Stimulated activated CD8-positive, alpha-beta memory T cell treated with anti-CD3 and anti-CD28 coated beads, Interleukin-12 subunit alpha, Interleukin-12 subunit beta, amount 100 ng/mL, for 4 hours (primary cell): ENCODE measurements at places on chromosomes 11 and 22.
A peak's percentile ranks its signal among the peaks of the same experiment; 100 is the strongest.

- DNase-seq, result no peak
Measured at GRCh38 chr11:134779179-134779578, 367.1 kb upstream of the B3GAT1 start.

DNA sequence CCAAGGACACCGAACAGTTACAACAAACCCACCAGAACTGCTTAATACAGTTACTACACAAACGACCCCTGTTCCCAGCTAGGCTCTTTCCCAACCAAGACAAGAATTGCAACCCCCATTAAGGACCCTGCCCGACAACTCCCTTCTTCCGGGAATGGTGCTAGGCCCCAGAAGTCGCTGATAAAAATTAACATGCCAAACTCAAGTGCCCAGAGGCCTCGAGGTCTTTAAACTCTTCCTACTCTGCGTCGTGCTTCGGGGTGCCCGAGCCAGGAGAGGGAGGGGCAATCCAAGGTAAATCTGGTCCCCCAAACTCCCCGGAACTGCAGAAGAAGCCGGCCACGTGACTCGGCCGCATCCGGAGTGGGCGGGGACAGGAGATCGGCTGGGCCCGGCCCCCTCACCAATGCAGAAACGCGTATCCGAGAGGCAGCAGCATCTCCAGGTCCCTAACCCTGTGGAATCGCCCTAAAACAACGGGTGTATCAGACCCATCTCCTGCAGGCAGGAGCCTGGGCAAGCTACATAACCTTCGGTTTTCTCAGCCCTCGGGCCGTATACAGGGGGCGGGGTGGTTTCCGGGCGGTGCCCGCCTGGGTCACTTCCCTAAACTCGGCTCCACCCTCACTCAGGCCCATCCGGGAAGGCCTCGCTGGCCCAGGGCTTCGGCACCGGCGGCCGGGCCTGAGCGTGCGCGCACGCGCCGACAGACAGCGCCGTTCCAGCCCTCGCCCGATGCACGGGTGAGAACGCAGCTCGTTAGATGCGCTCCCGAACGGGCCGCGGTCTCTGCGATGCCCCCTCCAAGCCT lies 1.1 kb downstream of the CFL1 start:
- peak; percentile 71 for DNase-seq

DNA sequence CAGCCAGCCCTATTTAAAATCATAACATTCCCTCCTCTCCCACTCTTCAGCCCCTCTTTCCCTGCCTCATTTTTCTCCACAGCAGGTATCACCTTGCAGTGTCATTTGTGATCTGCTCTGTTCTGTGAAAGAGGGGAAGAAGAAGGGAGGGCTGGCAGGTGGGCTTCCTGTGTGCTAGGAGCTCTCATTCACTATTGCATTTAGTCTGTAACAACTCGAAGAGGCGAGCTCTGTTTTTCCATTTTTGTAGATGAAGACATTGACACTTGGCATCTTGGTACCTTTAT lies 52.1 kb upstream of the CRYBB3 start:
- DNase-seq, result no peak

- DNase-seq, result no peak
Measured at GRCh38 chr22:27842201-27842600, 40.6 kb upstream of the MN1 start.

GRCh38 chr22:38403812-38404211 lies 51.2 kb downstream of the KCNJ4 start:
- DNase-seq, result no peak

- DNase-seq, result no peak
Measured at GRCh38 chr11:89181111-89181510, 3.4 kb downstream of the TYR start.

DNA sequence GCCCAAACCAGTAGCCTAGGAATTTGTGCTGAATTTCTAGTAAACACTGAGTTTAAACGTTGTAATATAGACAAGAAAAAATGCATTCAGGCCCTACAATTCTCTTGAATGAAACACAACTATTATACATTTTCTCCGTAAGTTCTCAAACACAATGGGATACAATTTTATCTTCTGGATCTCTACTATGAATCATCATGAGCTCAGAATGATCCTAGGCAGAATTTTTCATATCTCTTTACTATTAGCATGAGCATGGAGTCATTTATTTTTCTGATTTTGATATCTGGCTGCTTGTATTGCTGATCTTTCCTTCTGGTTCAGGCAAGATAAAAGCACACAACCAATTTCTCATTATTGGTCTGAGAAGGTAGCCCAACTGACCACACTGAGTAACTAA lies 1123.4 kb upstream of the RAG2 start:
- DNase-seq, result no peak

DNA sequence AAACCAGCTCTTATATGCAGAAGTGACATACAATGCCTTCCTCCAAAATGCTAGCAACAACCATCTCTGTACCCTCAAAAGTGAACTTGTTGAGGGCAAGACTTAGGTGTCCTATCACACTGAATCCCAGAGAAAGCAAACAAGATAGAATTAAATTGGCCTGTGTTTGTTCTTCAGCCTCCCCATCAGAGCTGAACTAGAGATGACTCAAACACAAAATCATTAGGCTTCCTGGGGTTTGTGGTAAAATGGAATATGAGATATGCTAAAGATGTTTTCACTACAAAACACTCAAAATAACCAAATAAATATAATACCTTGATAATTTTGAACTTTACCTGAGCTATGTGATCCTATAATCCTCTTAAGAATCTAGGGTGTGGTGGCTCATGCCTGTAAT lies 31.6 kb downstream of the ZNF214 start:
- no peak for DNase-seq

DNA sequence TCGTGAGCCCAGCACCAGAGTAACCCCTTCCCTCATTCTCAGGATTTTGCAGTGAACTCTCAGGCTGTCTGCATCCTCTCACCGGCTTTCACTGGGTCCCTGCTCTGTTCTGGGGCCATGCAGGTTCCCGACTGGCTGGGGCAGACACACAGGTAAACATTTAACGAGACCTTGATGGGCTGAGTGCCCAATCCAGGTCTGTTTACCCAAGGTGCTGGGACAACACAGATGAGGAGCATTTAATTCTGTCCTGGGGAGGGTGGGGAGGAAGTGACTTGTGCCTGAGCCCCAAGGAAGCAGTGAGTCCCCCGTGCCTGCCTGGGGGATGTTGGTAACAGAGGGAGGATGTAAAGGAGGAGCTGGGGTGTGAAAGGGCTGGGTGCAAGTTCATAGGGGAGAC lies 4.4 kb downstream of the BIK start:
- DNase-seq, result no peak

DNA sequence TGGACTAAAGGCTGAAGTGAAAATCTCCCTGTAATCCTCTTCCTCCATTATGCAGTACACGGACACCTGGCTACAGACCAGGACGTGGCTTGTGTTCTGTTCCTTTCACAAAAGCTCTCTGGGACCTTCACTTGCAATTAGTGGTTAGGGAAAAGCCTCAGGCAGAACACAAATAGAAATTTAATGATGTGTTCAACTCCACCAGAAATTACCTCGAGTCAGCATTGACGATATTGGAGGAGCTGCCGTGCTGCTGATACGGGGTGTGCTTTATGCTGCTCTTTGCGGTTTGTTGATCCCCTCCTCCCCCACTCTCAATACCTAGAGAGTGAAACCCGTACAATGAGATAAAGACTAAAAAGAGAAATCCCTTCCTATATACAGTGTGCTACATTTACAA lies 48.9 kb downstream of the POLD3 start:
- no peak for DNase-seq

GRCh38 chr11:27313157-27313821 lies 49.7 kb downstream of the CCDC34 start:
- no peak for DNase-seq

- DNase-seq, result no peak
Measured at GRCh38 chr11:60991457-60991856, 20.0 kb downstream of the CD6 start.

DNA sequence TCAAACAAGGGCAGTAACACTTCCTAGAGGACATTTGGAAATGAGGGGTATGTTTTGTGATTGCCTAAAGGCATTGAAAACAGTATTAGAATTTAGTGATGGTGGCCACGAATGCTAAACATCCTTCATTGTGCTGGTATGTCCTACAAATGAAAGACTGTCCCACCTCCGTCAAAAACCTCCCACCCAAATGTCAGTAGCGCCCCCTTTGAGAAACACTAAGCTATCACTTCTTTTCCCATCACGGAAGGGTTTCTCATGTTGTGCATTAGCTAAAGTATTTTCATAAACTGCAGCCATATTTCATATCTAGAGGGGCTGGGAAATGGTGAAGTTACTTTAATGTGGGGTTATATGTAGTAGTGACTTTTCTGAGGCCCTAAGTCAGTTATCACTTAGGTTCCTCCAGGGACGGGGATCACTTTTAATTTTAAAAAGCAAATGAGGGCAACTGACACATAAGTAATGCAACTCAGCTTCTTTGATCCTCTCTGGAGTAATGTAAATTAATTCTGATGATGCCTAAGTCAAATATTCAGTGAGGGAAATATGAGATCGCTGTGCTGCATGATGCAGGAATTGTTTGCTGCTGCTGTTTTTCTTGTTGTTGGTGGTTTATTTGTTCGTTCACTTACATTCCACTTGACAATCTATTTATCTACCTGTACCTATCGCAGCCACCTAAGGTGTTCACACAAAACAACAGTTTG lies 1403.4 kb upstream of the TENM4 start:
- no peak for DNase-seq

DNA sequence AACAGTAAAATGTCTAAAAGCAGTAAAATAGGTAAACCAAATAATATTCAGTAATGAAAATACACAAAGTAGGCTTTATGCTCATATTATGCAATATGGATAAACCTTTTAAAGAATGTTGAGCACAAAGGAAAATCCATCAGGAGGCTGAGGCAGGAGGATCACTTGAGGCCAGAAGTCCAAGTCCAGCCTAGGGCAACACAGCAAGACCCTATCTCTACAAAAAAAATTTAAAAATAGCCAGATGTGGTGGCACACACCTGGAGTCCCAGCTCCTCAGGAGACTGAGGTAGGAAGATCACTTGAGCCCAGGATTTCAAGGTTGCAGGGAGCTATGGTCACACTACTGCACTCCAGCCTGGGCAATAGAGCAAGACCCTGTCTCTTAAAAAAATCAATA lies 17.7 kb upstream of the LMO2 start:
- no peak for DNase-seq

DNA sequence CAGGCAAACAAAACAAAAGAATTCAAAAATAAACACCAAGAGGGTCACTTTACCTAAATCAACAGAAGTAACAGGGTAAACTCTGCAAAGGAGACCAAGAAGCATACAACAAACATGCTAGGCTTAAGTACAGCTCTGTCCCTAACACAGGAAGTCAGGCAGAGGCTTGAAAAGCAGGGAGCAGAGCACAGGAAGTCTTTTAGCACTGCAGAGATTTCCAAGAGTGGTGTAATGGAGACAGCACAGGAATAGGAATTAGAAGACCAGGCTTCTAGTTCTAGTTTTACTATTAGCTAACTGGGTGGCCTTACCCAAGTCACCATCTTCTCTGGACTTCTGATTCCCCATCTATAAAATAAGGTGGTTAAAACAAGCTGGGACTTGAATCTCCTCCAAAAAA lies 1.9 kb downstream of the RBFOX2 start:
- no peak for DNase-seq

GRCh38 chr11:74398244-74399159 lies at the start of gene PGM2L1:
TSS of gene PGM2L1 (minus strand) at chr11:74398433. CDS start at chr11:74398161, 272 bp downstream.
- peak; percentile 88 for DNase-seq

DNA sequence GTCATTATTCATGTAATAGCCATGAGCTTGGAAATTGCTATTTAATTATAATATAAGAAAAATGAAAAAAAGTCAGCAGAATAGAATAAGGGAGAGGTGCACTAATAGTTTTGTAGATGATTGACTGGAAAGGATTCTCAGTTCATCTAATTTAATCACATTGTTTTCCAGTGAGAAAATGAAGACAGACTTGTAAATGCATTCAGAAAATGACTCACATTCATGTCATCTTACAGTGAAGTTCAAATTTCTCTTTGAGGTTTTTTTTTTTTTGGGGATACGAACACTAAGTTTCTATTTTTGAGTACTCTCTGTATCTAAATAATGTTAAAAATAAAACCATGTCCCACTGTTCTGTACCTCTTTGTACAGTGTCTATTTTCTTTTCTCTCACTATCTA lies 18.5 kb upstream of the OR4A16 start:
- no peak for DNase-seq

DNA sequence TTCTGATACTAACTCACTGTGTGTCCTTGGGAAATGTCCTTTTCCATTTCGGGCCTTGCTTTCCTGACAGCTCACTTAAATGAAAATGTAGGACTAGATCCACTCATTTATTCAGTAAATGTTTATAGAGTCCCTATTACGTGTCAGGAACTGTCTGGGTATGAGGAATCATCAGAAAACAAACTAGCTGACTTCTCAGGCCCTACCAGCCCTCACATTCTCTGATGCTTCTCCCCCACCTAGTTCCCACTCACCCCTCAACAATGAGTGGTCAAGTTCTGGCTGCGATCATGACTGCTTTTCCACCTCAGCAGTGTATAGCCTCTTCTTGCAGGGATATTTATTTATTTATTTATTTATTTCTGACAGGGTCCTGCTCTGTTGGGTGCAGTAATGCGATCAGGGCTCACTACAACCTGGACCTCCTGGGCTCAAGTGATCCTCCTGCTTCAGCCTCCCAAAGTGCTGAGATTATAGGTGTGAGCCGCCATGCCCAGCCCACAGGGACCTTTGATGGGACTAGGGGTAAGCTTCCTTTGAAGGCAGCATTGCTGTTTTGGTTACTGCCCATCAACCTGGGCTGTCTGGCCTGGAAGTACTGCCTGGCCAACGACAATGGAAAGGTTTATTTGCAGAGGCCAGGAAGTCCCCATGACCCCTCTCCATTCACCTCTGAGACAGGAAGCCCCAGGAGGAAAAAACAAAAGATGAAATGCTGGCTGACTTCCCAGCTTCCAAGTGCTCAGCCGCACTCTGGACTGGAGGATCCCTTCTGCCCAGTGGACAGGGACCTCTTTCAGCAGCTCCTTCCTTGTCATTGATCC lies 33.1 kb upstream of the POLD3 start:
- no peak for DNase-seq

- no peak for DNase-seq
Measured at GRCh38 chr11:120441592-120441991, 70.0 kb upstream of the GRIK4 start.

DNA sequence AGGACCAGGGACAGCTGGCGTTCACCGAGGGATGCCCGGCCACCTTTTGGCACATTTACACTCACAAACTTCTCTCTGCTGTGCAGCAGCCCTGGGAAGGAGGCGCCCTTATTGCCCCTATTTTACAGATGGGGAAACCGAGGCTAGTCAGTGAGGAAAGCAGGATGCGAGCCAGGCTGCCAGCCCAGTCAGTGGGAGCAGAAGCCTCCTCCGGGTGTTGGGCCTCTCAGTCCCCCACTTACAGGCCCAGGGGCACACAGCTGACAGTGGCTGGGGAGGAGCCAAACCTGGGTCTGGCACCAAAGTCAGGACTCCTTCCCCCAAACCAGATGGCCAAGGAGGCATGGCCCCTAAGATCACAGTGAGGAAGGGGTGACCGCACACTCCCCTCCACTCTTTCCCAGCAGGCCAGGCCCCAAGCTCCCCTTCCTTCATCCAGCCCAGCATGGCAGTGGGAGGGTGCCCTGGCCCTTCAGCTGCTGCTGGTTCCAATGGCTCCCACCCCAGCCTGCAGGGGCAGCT lies 121.4 kb upstream of the ANO1 start:
- DNase-seq, result no peak
